ENCODE measurements at places on chromosomes 12 and 14.

DNA sequence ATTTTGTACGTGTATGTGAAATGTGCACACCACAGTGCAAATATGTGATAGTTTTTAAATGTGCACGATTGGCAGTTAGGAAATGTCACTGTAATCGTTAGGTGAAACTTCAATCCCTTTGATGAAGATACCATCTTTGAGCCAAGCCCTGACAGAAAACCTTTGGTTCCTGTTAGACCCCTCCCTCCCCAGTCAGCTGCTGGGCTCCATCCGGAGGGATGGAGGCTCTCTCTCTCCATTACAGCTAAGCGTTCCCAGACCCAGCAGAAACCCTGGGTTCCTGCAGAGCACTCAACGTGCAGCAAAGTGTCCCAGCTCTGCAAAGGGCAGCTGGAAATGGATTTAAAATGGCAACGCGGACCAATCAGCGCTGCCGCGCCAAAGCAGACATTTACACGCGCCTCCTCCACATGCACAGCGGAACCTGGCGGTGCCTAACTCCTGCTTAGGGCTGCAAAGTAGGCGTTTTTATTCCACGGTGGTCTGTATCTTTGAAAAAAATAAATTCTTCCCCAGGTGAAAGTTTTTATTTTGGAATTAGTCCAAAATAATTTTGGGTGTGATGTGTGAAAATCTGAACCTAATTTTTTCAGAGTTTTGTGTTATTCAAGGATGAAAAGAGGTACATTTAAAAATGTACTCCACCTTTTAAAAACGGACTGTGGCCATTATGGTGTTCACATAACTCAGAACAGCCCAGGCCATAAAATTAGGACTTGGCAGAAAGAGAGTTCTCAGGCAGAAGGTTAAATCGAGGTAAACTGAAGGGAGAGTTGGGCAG, 1.4 kb upstream of the HMGA2 start:
- DNase-seq = no peak

DNA sequence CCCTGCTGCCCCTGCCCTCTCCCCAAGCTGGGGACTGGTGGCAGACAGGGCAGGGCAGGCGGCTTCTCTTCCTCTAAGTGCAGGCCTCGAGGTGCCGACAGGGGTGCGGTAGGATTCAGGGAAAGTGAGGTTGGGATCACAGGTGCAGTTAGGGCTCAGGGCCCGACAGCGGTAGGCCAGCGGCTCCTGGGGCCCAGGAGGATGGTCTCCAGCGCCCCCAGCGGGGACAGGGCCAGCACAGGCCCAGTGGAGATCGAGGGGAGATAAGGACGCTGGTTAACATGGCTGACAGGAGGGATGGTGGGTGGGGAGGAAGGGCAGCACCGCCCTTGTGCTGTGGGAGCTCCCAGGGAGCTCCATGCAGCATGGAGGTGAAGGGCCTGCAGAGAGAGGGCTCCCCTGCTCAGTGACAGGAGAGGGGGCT, 935 bp upstream of the CRIP1 start:
- no peak for DNase-seq

DNA sequence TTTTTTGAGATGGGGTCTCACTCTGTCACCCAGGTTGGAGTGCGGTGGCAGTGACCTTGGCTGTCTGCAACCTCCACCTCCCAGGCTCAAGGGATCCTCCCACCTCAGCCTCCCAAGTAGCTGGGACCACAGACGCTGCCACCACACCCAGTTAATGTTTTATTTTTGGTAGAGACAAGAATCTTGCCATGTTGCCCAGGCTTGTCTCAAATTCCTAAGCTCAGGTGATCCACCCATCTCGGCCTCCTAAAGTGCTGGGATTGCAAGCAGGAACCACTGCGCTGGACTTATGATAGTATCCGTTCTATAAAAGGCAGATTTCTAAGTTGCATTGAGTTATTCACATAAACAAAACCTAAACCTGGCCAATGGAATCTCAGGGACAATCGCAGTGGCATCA, 321.1 kb upstream of the PRICKLE1 start:
- DNase-seq = no peak

DNA sequence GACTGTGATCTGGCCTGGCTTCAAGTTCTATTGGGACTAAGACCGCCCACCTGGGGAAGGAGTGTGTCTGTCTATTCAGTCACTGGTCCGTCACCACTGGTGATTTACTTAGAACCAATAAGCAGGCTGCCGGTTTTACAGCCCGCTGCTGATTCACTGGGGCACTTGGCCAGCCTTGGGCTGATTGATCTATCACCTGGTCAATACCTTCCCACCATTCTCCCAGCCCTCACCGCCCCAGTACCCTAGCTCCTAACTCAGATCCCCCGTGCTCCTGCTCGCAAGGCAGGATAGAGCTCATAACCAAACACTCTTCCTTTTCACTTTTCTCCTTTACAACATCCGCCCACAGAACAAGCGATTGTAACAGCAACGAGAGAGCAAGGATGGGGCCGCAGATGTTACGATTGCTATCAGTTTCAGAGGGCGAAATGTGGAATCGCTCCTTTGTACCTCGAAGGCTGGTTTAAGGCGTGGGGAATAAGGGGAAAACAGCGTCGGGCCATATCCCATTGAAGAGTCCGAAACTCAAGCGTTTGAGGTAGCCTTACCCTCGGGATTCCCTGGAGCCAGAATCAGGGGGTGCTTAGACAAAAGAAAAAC, 672 bp downstream of the RDH11 start:
- DNase-seq = peak; percentile 36

- no peak for DNase-seq
Observed at GRCh38 chr14:99590746-99591555, 13.1 kb downstream of the CCDC85C start.

- no peak for DNase-seq
Observed at GRCh38 chr14:35124127-35124526, 1.8 kb downstream of the PRORP start.

GRCh38 chr12:110277530-110278254, 3.4 kb upstream of the ATP2A2 start:
- no peak for DNase-seq

GRCh38 chr14:67882986-67883555, 63.5 kb downstream of the RAD51B start:
- no peak for DNase-seq

DNA sequence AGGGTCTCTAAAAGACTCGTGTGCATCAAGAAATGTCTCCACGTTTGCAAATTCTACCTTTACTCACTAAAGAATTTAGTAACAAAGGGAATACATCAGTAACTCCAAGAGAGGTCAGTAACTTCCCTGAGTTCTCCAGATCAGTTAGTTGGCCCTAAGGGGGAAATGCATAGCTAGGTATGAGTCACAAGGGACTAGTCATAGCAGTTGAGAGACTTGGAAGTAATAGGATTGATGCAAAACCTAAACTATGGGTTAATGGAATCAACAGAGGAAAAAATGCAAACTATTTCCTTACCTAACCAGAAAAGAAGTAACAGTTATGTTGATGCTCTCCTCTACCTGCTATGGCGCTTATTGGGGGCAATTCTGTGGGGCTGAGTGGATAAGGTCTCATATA, 148.8 kb upstream of the GARIN6 start:
- no peak for DNase-seq

DNA sequence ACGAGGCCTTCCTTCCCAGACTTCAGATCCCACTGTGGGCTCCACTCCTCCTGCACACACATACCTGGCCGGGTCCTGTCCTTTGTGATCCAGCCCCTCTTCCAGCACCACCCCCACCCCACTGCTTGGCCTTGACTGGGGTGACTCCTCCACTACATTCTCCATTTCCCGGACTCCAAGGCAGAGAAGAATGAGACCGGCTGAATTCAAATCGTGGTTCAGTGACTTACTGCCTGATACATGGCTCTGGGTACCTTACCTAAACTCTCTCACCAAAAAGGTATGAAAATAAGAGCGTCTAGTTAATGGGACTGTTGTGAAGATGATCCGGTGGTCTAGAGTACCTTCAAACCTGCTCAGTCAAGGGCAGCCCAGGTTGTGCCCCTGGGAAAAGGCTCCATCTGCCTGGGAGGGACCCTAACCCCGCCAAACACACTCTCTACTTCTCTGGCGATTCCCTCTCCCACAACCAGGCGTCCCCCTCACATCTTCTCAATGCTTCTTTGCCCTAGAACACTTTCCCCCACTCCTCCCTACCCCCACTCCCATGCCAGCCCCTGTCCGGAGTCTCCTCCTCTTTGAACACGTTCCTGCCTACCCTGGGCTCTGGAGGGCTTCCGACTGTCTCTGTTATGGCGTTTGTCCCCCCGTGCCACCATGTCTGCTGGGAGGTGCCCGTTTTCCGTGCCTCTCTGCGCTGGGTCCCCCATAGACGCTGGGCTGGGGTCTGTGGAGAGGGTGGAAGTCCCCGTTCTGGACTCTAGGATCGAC, 1.5 kb upstream of the ZBTB42 start:
- peak; percentile 11 for DNase-seq

- DNase-seq = no peak
Observed at GRCh38 chr12:31973818-31974217, 14.6 kb downstream of the RESF1 start.

DNA sequence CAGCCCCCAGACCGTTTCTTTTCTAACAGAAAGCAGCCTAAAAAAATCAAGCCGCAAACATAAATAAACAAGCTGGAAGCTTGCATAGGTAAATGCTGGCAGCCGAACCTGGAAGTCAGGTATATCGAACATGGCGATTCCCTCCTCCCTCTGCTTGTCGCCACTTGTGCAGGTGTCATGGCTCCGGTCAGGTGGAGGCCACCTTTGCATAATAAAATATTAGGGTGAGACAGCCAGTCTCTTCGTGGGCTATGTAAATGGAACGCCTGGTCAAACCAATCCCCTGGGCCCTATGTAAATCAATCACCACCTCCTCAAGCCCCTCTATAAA, 223.9 kb upstream of the DAAM1 start:
- DNase-seq = no peak

DNA sequence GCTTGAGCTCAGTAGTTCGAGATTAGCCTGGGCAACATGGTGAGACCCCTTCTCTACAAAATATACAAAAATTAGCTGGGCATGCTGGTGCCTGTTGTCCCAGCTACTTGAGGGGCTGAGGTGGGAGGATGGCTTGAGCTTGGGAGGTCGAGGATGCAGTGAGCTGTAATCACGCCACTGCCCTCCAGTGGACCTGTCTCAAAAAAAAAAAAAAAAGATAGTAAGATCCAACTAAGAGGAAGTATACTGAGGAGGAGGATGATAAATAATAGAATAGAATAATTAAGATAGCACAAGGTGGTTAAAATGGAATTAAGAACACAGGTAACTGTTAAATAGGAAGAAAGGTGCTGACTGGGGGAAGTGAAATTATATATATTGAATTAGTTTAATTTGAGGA, 37.0 kb upstream of the BAZ1A start:
- no peak for DNase-seq

DNA sequence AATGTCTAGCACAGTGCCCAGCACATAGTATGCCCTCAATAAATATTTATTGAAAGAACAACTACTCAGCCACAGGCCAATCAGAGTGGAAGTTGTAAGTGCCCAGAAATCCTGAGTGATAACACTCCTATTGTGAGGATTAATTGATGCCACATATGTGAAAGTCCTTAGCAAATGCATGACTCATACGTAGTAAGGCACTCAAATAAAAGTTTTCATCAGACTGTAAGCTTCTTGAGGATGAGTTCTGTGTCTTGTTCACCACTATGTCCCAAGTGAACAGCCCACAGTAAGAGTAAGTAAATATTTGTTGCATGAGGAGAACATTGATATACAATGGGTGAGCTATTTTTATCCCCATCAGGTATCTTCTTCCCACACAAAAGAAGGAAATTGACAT, 24.7 kb upstream of the ANO6 start:
- no peak for DNase-seq

DNA sequence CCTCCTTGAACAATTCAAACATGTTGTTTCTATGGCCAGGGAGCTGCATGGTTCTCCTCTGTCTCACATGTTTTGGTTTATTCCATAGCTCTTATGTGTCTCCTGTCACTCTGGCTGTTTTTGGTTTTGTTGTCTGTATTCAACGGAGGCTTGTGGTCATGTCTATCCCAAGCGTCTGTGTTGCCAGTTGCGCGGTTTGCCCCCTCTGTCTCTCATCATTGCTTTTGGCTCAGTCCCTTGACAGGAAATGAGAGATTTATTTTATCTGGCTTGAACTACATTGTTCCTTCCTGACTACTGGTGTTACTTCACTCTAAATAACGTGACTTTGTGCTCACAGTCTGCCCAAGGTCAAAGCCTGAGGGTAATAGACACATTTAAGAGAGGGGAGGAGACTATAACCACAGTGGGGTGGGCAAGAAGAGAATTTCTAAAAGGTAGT, 96.4 kb upstream of the SOX5 start:
- DNase-seq = no peak

DNA sequence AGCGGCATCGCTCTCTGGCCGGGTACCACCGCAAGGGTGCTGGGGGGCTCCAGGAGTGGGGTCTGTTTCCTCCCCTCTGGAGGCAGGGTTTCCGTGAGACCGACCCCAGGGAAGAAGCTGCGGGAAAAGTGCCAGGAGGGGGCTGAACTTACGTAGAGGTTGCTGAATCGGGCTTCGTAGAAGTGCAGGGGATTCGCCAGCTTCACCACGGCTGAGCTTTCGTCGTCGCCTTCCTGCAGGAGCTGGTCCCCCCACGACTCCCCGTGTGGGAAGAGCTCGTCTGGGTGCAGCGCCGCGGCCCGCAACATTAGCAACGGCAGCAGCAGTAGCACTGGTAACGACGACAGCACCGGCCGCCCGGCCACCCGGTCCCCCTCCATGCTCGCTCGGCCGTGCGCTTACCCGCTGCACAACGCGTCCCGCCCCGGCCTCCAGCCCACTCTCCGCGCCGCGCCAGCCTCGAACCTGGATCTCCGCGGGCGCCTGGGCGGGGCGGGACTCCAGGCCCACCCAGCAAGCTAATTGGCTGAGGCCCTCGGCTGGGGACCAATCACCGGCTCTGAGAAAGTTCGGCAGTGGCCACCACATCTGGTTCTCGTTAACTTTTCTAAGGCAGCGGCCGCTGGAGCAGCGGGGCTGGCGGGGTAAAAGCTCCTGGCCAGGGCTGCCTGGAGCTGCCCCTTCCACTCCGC, at the start of gene NID2:
NID2 (minus strand) TSS at position 445 of the 692 bp plus-strand sequence; CDS start at position 380, 65 bp downstream.
- no peak for DNase-seq

- peak; percentile 5 for DNase-seq
Observed at GRCh38 chr14:89773644-89774316, 180.8 kb downstream of the EFCAB11 start.

GRCh38 chr14:93548102-93548843, 117.5 kb downstream of the UNC79 start:
- no peak for DNase-seq
